ENCODE measurements at places on chromosomes 12 and 14. TPM values are rescaled to one million over a fixed set of nuclear protein-coding genes. Genes with fewer than 3 reads are reported as not detected.

GRCh38 chr14:104598039-104598909 lies 6.3 kb downstream of the TMEM179 start:
- DNase-seq = no peak

- no peak for DNase-seq
Measured at GRCh38 chr14:61670576-61670975, 24.7 kb upstream of the HIF1A start.

DNA sequence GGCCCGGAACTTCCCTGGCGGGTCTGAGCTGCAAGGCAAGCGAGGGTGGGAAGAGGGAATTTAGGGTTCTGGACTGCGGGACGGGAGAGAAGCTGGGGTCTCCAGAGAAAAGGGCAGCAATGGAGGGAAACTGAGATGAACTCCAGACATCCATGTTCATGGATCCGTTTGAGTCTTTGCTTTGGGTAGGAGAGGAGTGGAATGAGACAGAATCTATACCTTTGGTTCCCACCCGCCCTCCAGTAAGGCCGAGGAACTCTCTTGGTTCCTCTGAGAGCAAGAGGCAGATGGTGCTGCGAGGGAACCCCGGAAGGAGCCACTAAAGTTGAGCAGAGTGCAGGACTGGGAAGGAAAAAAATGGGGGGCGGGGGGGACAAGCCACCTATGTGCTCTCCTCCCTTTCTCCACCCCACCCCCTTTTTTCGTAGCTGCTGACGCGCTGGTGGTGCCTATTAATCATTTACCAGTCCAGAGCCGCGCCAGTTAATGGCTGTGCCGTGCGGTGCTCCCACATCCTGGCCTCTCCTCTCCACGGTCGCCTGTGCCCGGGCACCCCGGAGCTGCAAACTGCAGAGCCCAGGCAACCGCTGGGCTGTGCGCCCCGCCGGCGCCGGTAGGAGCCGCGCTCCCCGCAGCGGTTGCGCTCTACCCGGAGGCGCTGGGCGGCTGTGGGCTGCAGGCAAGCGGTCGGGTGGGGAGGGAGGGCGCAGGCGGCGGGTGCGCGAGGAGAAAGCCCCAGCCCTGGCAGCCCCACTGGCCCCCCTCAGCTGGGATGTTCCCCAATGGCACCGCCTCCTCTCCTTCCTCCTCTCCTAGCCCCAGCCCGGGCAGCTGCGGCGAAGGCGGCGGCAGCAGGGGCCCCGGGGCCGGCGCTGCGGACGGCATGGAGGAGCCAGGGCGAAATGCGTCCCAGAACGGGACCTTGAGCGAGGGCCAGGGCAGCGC lies 1.2 kb downstream of the SSTR1 start:
- no peak for DNase-seq

The P2RX7 gene
- total RNA-seq = 7.1 TPM

GRCh38 chr14:20427231-20428009 lies 8.5 kb downstream of the KLHL33 start:
- DNase-seq = no peak

GRCh38 chr12:81329085-81329484 lies 251.2 kb downstream of the ACSS3 start:
- DNase-seq = no peak

- DNase-seq = no peak
Measured at GRCh38 chr12:23493672-23494071, 455.8 kb downstream of the SOX5 start.

GRCh38 chr14:93047661-93048060 lies 68.1 kb downstream of the ITPK1 start:
- no peak for DNase-seq

The NKX2-1 gene
- total RNA-seq = not detected

- DNase-seq = no peak
Measured at GRCh38 chr12:30329281-30329680, 366.4 kb downstream of the IPO8 start.

The SCN8A gene
- total RNA-seq = 0.21 TPM

GRCh38 chr12:90030726-90031125 lies 322.1 kb upstream of the ATP2B1 start:
- DNase-seq = no peak

GRCh38 chr12:25884920-25885234 lies 73.6 kb upstream of the RASSF8 start:
- no peak for DNase-seq

DNA sequence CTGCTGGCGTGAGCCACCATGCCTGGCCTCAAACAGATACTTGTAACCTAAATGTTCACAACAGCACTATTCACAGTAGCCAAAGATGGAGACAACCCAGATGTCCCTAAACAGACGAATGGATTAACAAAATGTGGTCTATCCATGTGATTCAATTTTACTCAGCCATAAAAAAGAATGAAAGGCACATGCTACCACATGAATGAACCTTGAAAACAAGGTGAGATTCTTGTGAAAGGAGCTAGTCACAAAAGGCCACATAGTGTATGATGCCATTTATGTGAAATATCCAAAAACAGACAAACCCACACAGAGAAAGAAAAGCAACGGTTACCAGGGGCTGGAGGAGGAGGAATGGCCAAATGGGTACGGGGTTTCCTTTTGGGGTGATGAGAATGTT lies 19.6 kb upstream of the P2RX7 start:
- DNase-seq = no peak

DNA sequence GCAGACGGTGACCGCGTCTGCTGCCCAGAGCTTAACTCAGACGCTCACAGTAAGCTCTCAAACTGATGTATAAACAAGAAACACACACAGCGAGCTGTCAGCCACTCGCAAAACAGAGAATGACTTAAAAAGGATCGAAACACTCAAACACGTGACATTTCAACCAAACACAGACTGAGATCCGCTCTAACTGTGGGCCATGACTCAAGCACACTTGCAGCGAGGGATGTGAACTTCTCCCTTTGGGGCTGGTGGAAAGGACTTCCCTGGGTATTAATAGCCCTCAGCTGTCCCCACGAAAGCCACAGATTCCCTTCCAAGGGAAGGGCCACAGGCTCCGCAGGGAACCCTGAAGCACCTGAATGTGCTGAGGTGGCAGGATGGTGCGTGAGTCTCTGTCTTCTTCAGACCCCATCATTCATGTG lies 29.1 kb downstream of the CCDC88C start:
- no peak for DNase-seq

- no peak for DNase-seq
Measured at GRCh38 chr12:12278899-12279298, 12.1 kb upstream of the LRP6 start.

DNA sequence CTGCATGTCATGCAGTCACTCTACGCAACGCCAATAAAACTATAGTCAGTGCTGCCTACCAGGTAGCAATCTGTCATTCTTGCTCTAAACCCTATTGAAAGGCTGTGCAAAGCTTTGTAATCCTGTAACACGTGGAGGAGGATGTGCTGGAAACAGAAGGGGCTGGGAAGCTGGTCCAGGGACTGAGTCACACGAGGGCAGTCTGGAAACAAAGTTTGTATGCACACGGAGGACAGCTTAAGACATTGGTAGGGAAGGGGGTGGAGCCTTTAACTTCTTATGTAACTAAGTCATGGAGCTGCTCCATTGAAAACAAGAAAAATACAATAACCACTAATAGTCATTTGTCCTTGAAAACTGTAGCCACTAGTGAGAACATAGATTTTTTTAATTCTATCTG lies 128.0 kb downstream of the BCAT1 start:
- DNase-seq = peak; percentile 26

DNA sequence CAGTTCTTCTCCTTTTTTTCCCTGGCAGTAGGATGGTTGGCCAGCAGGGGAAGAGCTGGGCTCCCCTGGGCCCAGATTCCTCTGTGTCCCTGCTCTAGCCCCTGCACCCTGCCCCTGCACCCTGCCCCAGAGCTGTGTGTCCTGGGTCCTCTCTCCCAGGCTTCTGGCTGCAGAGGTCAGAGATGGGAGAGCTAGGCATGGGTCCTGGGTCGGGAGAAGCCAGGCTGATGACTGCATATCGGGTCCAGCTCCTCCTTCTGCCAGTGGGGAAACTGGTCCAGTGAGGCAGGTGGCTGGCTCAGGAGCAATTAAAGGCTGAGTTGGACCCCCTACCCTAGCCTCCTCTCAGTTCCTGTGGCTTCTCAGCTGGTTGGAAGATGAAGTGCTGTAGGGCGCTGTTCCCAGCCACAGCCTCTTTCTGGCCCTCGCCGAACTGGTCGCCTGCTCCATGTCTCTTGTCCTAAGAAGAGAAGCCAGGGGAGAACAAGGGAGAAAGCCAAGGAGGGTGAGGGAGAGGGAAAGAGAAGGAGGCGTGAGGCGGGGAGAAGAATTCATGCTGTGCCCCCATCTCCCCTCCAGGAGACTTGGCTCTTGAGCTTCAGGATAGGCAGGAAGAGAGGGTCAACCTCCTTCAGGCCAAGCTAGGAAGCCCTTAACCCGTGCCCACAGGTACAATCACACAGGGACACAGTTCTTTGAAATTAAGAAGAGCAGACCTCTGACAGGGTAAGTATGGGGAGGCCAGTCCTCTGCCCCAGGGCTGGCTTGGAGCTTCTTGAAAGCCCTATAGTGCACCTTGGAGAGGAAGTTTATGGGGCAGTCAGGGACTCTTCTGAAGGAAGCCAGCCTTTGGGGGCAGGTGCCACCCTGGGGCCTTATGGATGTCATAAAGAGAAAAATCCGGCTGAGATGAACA lies 9.5 kb downstream of the VASH1 start:
- no peak for DNase-seq

- no peak for DNase-seq
Measured at GRCh38 chr12:93042684-93043083, 113.6 kb upstream of the EEA1 start.

GRCh38 chr12:122983789-122984515 lies 3.5 kb downstream of the ARL6IP4 start:
- DNase-seq = no peak

The ACSM4 gene
- not detected for total RNA-seq

The NRIP2 gene
- 33.1 TPM for total RNA-seq

DNA sequence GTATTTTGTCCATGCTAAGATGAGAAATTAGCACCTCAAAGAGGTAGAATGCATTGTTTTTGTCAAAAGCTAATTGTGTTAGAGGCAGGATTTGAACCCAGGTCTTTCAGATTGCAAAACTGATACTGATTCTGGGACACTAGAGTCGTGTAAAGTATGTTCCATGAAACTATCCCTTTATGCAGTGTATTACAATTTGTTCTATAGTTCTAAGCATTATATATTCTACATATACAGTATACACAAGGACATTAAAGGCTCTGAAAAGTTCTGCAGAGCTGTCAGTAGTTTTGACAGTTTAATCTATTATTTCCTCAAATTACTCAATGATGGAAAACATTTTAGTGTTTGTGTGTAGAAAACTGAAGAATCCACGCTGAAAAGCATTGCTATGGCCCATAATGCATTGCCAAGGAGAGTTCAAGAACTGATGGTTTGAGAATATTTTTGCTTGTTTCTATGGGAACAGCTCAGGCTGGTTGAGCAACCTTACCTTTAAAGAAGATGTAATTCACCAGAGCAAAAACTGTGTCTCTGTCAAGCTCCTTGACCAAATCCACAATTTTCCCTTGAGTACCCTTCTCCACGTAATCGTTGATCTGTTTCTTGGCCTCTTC lies 6.2 kb downstream of the SERPINA1 start:
- no peak for DNase-seq

- no peak for DNase-seq
Measured at GRCh38 chr14:73591690-73592449, at the start of gene ACOT4. TSS of gene ACOT4 (plus strand) at chr14:73591873. CDS start at chr14:73591960, 87 bp downstream.

- DNase-seq = peak; percentile 13
Measured at GRCh38 chr14:97977651-97978261, 1180.6 kb downstream of the VRK1 start.

GRCh38 chr14:42654707-42655106 lies 1048.0 kb downstream of the LRFN5 start:
- DNase-seq = no peak

- DNase-seq = no peak
Measured at GRCh38 chr12:132466241-132467201, 23.4 kb upstream of the FBRSL1 start.

The FAM181A gene
- total RNA-seq = not detected

DNA sequence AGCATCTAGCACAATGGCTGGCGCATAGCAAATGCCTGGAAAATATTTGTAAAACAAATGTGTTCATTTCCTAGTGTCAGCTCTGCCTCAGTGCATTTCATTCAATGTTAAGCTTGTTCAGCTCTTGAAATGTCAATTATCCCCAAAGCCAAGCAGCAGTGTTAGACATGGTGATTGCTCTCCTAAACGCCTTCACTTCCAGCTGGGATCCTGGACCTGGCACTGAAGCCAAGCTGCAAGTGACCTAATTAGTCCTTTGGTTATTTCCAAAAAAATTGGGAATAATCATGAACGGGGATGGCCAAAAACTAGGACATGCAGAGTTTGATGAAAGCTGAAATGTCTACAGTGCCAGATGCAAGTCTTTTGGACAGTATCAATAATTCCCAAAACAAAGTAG lies 54.9 kb upstream of the MDGA2 start:
- DNase-seq = no peak

DNA sequence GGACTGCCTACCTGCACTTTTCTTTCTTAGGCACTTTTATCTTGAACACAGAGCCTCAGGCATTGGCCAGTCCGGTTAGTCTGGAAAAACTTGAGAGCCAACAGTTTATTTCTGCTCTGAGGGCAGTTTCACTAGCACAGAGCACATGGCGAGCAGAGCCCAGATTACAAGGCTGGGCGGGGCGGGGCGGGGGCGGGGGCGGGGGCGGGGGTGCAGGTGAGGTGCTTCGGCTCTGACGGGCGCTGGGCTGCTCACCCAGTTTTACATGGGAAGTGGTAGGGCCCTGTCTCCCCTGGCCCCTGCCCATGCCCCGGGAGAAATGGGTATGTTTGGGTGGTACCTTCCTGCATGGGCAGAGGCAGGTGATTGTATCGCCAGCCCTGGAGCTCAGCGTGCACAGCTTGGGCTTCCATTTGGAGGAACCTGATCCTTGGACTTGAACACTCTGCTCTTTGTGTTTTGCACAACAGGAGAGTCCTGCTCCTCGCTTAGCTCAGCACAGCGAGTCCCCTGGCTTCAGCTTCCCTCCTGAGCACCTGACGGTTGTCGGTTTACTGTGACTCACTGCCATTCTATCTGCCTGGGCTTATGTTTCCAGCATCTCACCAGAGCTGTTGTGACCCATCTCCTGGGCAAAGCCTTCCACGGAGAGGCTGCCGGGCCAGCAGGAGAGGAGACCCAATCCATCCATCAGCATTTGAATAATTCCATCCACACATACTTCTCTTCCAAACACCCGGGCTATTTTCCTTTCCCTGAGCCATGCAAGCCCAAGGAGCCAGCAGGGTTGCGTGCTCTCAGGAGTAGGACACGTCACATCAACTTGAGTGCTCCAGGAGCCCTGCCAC lies 108.5 kb downstream of the ARF6 start:
- DNase-seq = peak; percentile 37

The OR4E2 gene
- total RNA-seq = not detected

DNA sequence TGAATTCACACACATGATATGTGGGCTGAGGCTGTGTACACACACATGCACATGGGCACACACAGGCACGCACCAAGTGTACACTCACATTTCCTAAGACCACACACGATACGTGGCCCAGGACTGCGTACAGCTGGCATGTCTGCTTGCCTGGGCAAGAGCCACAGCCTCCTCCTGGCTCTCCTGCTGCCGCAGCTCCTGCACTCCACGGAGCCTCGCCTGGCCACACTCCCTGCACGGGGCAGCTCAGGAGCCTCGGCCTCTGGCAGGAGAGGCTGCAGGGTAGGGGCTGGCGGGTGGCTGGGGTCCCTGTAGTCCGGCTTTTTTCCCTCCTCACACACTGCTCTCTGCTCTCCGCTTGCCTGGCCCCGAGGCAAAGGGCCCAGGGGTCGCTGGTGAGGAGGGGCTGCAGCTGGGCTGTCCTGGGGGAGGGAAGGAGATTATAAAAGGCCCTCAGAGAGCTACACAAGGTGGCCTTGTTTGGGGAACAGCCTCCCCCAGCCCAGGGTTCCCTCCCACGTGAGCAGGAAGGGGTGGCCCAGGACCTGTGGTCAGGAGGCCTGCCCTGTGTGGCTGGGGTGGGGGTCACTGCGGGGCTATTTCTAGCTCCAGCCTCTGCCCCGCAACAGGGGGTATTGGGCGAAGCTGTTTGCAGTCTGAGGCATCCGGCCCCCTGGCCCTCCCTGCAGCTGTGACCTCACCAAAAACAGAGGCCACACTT lies 89.0 kb upstream of the SFSWAP start:
- DNase-seq = no peak

Measured in tibial nerve (tissue), 4 donors.